CD4-positive, alpha-beta T cell treated with Interleukin-4 for 1 hour (primary cell): ENCODE measurements at places on chromosomes 2 and 18.

GRCh38 chr2:49788300-49788699 lies 634.0 kb upstream of the FSHR start:
- DNase-seq, result no peak

GRCh38 chr2:159150280-159150746 lies 136.2 kb downstream of the WDSUB1 start:
- no peak for DNase-seq

GRCh38 chr2:183214680-183215079 lies 90.4 kb downstream of the NUP35 start:
- DNase-seq, result no peak

GRCh38 chr2:240642061-240642805 lies 17.0 kb downstream of the GPR35 start:
- DNase-seq, result no peak

DNA sequence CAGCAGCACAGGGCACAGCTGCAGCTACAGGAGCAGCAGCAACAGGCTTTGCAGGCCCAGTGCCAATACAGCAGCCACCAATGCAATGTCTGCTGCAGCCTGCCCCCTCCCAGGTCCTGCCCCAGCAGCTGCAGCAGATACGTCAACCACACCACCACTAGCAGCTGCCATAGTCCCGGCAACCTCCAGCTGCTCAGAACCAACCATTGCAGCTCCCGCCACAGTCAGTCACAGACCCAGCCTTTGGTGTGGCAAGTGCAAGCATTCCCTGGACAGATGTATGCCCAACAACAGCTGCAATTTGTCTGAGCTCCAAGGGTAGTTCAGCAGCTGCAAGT lies 53.3 kb upstream of the TUBA3E start:
- no peak for DNase-seq

DNA sequence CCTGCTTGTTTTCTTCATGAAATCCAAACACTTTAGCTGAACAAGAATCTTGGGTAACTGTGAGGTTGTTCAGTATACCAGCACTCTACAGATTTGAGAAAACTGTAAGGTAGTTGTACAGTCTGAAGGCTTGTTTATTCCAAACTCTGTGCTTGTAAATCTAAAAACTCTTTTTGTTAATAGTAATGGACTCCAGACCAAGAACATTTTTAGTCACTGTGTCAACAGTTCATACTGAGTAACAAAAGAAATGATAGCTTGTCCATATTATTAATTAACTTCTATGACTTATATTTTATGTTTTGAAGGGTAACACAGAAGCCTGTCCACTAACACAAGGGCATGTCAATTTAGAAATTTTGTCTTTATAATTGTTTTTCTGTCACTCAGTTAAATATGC lies 72.2 kb upstream of the KYNU start:
- no peak for DNase-seq

DNA sequence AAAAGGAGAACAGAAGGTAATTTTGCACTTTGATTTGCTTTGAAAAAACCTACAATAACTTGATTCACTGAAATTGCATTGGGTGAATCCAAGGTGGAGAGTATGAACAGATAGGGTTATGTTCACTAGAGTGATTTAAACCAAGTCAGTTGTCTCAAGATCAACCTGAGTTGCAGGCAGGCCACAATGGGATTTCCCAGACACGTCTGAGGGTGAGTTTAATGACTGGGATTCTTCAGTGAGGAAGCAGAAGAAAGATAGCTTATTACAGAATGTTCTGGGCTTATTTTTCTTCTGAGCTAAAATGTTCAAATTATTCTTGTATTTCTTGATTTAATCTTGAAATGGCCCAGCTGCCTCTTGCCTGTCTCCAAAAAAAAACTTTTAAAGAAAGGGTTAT lies 20.1 kb downstream of the COL4A4 start:
- no peak for DNase-seq

- peak; percentile 42 for DNase-seq
Observed at GRCh38 chr2:198314559-198315153, 510.3 kb downstream of the PLCL1 start.

DNA sequence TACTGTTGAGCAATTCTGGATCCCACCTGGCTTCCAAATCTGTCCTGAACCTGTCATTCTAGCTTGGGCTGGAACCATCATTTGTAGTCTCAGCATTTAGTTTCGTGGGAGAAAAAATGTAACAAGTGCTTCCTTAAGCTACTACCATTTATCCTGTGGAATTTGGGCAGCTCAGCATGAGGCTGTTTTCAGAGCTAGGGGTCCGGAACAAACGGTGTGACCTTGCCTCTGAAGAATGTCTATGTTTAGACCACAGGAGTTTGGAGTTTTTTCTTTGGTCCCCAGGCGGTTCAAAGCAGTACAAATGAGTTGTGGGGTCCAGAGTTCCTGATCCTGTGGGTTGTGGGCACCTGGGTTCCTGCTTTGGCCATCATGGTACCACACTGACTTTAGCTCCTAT lies 59.1 kb upstream of the TMEM178A start:
- no peak for DNase-seq

DNA sequence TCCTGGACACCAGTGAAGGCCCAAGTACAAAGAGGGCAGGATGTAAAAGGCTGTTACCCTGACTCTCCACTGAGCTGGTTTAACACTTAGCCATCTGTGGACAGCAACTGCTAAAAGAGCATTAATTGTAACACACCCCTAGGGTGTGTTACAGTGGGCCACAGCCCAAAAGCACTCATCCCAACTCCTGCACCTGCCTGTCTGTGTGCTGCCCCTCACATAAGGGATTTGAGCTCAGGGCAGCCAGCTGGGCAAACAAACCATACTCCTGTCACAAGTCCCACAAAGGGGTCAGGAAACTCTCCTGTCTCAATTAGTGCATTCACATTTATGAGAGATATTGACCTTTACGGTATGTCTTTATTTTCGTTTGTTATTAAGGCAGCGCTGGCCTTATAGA lies 833.1 kb upstream of the NXPH2 start:
- DNase-seq, result no peak

DNA sequence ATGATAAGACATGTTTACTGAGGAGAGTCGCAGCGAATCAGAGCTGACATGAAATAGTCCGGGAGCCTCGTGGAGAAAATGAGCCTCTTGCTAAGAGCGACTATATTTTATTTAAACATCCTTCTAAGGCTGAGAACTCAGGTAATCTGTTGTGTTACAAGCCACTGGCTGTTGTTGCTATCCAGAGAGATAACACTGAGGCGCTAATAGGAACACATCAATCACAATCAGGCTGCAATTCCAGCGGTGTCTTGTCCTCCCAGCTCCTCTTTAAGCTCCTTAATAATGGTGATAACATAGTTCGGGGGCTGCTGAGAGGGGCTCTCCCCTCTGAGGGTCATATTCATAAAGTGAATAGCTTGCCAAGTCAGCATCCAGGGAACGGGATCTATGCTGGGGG lies 95.1 kb downstream of the INSIG2 start:
- no peak for DNase-seq

DNA sequence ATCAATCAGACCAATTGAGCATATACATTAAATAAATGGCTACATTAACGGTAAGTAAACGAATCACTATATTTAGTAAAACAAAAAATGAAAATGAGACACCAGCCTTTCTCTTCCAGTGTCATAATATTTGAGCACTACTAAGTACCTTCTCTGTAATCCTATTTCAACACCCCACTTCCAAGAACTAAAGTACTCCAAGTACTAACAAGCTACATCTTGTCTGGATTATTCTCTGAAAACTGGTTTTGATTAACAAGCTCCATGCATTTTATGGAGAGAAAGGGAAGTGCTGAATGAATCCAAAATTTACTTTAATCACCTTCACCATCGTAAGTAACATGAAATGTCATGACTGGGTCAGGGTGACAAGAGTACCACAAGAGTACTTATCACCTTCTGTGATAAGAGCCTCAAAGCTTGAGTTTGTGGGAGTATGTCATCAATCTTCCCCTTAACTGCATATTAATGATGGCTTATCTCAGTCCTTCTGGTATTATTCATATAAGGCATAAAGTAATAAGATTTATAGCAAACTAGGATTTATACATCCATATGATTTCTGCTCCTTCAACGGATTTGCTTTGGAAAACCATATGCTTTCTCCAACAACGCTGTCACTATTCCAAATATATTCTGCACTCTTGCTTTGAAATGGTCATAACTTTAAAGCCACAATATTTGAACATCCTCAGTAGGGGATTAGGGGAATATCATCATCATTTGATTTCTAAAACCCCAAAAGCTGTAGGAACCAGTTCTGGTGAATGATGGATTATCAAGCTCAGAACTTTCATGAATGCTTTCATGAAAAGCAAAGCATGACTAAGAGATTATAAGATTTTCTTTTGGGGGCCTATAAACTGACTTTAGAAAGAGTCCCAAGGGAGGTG lies 127.0 kb downstream of the ANTXR1 start:
- no peak for DNase-seq

DNA sequence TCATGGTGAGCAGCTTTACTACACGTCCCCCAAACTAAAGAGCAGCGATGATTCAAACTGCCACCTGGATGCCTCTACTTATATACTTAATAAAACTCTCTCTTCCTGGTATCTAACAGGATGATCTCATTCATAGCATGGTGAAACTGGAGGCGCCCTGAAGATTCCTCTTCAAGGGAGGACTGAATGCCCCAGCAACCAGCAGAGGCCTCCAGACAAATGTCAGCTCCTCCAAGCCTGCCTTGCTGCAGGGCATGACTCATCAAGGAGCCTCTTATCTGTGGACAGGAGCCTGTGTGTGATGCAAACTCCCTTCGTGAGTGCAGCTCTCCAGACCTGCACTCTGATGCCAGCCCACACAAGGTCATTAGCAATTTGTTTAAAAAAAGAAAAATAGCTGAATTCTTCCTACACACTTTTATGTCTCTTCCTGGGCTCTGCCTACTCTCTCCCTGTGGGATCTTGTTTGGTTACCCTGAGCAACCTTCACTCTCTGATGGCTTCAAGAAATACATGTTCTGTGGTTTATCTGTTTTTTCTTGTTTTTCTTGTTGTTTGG lies 30.2 kb downstream of the LONRF2 start:
- no peak for DNase-seq

GRCh38 chr2:241351640-241352031 lies 4.4 kb upstream of the FARP2 start:
- no peak for DNase-seq

DNA sequence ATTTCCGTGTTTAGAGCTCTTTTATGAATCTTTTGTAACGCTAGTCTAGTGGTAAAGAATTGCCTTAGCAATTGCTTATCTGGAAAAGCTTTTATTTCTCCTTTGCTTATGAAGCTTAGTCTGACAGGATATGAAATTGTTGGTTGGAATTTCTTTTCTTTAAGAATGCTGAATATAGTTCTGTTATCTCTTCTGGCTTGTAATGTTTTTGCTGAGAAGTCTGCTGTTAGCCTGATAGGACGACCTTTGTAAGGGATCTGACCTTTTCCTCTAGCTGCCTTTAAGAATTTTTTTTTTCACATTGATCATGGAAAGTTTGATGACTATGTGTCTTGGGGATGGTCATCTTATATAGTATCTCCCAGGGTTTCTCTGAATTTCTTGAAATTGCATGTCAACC lies 101.1 kb downstream of the TRABD2A start:
- DNase-seq, result no peak

GRCh38 chr18:7658701-7659100 lies 91.6 kb downstream of the PTPRM start:
- no peak for DNase-seq

GRCh38 chr18:12803069-12803936 lies 80.7 kb downstream of the PTPN2 start:
- DNase-seq, result no peak

- DNase-seq, result peak; percentile 66
Observed at GRCh38 chr2:54422072-54422581, 34.0 kb upstream of the SPTBN1 start.

- peak; percentile 75 for DNase-seq
Observed at GRCh38 chr2:61017003-61017555, 441 bp upstream of the PEX13 start.

- peak; percentile 33 for DNase-seq
Observed at GRCh38 chr2:175187378-175187777, 5.9 kb upstream of the ATP5MC3 start.

DNA sequence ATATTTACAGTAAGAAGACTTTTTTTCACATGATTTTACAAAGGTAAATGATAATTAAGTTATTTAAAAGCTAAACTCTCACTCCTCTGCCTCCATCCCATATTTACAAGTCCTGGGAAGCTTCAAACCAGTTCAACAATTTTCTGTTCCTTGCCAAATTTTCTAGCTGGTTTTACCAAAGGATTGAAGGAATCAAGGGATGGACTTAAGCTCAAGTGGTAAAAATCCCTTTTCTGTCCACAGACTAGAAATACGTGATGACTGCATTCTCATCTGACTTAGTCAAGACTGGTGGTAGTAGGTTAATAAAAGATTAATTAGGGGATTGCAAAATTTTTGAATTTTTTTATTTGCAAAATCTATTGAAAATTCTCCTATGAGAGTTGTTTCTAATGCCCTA lies 297.3 kb downstream of the MTX2 start:
- no peak for DNase-seq

- DNase-seq, result no peak
Observed at GRCh38 chr2:102880731-102881130, 118.9 kb downstream of the TMEM182 start.

- DNase-seq, result no peak
Observed at GRCh38 chr2:215431778-215432758, 3.8 kb downstream of the FN1 start.

DNA sequence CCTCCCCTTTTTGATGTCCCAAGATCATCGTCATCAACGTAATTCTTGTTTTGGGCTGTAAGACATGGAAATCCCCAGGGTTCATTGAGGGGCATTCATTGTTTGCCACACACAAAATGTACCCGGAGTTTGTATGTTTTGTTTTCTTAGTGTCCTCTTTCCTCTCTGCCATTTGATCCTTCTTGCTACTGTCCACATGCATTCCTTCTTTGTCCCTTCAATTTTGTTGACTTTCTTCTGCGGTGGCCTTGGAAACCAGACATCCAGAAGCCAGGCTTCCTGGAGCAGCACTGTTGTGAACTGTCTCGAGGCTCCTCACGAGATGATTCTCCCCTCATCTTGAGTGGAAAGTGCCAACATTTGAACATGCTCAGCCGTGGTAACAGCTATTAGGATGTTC lies 24.8 kb downstream of the IGFBP2 start:
- DNase-seq, result no peak

GRCh38 chr2:204104811-204105210 lies 168.2 kb downstream of the ICOS start:
- DNase-seq, result no peak

- DNase-seq, result no peak
Observed at GRCh38 chr2:241675885-241676284, 10.7 kb downstream of the DTYMK start.

DNA sequence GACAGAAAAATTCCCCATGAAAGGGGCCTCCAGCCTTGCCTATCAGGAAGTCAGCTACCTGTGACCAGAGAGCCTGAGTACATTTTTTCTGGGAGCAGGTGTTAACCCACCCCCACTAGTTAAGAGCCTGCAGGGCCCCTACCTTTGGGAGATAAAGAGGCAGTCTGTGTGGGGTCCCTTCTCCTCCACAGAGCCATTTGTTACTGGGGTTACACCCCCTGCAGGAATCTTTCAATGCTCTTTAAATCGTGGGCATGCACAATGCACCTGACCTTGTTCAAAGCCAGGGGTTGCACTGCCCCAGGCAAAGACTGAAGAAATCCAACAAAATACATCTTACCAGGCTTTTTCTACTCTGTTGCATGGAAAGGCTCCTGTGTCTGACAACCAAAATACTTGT lies 15.7 kb upstream of the LYPD6 start:
- DNase-seq, result no peak
